ENCODE measurements at places on chromosomes 13 and 19.

- DNase-seq, result no peak
Observed at GRCh38 chr13:22536851-22537250, 643.9 kb upstream of the SGCG start.

GRCh38 chr19:45591004-45591637 lies 6.5 kb upstream of the OPA3 start:
- DNase-seq, result no peak

- no peak for DNase-seq
Observed at GRCh38 chr13:73272831-73273230, 214.0 kb downstream of the KLF5 start.

- no peak for DNase-seq
Observed at GRCh38 chr13:51632591-51633362, 48.5 kb downstream of the WDFY2 start.

- no peak for DNase-seq
Observed at GRCh38 chr13:92262100-92262788, 863.8 kb downstream of the GPC5 start.

DNA sequence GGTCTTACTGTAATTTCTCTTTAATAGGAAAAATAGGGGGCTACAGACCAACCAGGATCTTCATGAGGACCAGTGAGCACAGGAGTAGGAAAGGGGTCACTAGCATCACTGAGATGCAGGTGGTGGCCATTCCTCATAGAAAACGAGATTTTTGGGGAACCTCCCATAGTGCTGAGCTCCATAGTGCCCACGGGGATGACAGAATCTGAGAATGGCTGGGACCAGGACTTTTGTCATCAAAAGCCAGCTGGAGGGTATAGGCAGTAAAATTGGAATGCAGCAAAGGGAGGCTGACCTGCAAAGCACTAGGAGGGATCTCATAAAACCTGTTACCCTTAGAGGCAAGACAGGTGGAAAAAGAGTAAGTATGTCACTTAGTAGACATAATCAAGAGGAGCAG lies 28.4 kb upstream of the CEACAM21 start:
- no peak for DNase-seq

DNA sequence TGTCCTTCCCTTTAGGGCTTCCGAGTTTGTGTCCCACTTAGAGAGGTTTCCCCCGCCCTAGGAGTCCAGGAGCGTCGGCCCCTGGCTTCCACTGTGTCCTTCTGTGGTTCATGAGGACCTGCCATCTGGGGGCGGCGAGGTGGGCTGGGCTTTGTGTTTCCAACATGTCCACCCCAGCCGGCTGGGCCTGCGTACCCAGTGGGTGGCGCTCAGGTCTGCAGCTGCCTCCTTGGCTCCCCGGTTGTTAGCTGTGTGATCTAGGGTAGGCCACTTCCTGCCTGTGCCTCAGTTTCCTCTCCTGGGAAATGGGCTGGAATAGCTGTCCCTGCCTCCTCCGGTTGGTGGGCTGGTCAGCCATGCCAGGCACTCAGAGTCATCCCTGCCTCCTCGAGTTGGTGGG lies 28.4 kb downstream of the KDM4B start:
- no peak for DNase-seq

DNA sequence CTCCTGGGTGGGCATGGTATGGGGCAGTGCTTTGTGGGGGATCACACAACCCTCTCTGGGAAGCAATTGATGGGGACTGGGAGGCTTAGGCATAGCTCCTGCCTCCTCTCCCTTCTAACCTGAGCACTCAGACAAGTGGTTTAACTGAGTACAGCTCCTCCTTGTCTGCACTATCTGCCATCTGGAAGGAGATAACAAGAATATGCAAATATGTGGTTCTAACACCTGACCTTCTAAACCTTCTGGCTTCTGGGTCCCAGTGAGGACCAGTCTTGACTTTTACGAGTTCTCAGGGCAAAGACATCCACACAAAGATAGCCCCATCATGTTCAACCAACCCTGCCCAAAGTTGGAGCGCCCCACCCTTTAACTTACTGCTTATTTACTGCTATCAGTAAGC lies 381.0 kb upstream of the TSHZ3 start:
- DNase-seq, result no peak

GRCh38 chr19:13881692-13882418 lies 4.9 kb downstream of the NANOS3 start:
- DNase-seq, result no peak

DNA sequence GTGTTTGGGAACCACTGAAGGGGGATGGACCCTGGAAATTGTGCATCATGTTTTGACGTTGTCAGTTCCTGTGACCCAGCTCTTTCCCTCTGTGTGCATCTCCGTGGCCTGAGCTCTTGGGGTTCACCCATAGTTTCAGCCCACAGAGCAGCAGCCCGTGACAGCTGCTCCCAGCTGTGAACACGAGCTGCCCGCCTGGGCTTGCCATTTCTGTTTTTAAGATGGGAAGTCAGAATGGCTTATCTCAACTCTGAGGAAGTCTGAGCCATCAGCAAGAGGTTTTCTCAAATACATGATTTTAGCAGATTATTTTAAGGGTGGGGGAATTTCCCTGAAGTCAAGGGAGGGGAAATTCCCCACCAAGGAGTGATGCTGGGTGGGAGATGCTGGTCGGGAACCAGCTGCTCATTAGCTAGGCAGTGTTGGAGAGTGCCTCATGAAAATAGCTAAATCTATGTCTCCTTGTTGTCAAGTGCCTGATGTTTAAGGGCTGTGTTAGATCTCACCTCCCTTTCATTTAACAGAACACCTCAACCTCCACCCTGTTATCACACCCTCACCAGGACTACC lies 34.8 kb upstream of the C1QTNF9 start:
- DNase-seq, result no peak

DNA sequence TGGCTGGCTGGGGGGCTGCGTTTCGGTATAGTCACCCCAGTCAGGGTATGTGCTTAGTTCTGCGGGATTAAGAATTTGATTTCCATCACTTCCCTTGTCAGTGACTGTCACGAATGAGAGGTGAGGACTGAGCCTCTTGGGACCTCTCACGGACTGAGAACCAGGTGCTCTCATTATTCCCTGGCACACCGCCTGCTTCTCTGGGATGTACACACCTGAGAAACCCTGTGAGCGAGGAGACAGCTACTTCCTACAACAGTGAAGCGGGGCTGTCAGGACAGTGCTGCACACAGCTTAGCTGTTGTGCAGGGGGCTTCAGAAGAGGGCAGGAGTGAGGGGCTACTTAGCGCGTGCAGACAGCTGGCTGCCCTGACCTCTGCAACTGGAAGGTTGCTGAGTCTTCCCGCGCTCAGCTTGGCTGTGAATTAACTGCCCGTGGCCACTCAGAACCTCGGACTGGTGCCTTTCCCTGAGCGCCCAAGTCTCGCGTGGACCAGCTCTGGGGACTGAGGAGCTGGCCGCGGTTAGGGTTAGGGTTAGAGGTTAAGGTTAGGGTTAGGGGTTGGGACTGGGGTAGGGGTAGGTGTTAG lies 65.3 kb upstream of the MCF2L start:
- DNase-seq, result no peak

- DNase-seq, result no peak
Observed at GRCh38 chr13:81745391-81745790, 1404.5 kb upstream of the SPRY2 start.

- DNase-seq, result no peak
Observed at GRCh38 chr19:38661996-38662395, 14.5 kb downstream of the ACTN4 start.

DNA sequence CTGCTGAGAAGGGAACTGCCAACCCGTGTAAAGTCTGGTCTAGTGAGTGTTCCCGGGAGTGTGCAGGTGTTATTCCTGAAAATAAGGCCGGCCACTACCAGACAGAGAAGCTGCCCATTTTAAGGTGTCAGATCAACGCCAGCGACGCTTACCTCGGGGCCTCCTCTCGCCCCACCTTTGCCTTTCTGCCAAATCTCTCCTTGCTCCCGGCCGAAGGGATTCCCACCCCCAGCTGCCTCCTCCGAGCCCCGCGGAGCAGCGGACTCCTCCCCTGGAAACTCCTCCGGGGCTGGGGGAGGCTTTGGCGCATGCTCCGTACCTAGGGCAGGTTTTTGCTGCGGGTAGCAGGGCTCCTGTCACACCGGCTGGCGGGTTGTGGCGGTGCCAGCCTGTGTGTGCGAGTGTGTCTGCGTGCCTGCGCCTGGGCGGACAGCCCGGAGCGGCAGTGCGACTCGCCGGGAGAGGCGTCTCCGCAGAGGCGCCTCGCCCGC lies at the start of gene HS6ST3:
HS6ST3 (plus strand) TSS at position 359 of the 491 bp plus-strand sequence.
- no peak for DNase-seq

- DNase-seq, result no peak
Observed at GRCh38 chr13:109436841-109437240, 349.5 kb downstream of the IRS2 start.

- no peak for DNase-seq
Observed at GRCh38 chr19:48393559-48394330, at the start of gene GRIN2D. Gene GRIN2D (plus strand): TSS chr19:48393668. CDS start chr19:48398393, 4,725 bp downstream.

DNA sequence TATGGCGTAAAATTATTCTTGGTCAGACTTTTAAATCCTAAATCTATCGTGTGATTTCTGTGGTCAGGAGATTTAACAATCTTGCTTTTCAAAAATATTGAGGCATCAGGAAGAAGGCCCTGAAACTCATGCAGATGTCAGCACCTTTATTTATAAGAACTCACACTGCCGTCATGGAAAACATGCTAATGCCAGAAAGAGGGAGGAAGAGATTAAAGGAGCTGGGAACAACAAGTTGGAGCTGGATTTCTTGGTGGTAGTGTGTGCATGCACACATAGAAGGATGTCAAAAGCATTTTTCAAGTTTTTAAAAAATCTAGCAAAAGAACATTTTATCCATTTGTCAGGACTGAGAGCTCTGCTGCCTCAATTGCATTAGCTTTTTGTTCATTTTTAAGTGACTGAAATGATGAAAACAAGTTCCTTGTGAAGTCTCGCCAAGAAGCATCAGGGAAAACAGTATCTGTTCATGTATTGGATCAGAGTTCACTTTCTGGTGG lies 342.5 kb downstream of the SPRY2 start:
- no peak for DNase-seq

GRCh38 chr19:11306337-11306736 lies 10.4 kb downstream of the TSPAN16 start:
- DNase-seq, result no peak

DNA sequence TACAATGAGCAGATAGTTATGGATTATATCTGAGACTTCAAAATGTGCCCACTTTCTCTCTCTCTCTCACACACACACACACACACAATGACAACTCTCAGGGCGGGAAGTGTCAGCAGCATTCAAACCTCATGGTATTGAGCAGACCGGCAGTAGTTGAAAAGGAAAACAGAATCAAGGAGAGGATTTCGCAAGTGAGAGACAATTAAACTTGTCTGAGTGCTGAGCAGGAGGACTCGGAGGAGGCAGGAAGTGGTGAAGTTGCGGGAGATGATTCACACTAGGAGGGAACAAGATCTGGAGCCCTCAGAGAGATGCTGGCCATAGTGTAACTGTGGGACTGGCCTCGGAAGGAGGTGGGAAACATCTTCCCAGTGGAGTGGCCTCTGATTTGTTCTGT lies 353.1 kb downstream of the EFNB2 start:
- DNase-seq, result no peak

GRCh38 chr13:20148501-20149183 lies 12.2 kb downstream of the GJA3 start:
- no peak for DNase-seq

- no peak for DNase-seq
Observed at GRCh38 chr19:45995715-45996385, 583 bp downstream of the CCDC61 start.

DNA sequence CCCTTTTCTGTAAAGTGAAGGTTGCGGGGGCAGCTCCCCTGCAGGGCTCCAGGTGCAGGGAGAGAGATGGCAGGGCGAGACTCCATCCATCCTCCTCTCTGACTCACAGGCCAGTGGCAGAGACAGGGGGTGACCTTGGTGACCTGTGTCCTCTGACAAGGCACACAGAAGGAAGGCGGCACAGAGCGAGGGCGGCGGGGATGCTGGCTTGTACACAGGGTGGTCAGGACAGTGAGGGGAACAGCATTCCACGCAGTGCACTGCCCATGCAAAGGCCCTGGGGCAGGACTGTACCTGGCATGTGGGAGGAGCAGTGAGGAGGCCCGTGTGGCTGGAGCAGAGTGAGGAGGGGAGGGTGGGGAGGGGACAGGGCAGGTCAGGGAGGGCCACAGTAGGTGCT lies 7.7 kb downstream of the NDUFA11 start:
- DNase-seq, result no peak

DNA sequence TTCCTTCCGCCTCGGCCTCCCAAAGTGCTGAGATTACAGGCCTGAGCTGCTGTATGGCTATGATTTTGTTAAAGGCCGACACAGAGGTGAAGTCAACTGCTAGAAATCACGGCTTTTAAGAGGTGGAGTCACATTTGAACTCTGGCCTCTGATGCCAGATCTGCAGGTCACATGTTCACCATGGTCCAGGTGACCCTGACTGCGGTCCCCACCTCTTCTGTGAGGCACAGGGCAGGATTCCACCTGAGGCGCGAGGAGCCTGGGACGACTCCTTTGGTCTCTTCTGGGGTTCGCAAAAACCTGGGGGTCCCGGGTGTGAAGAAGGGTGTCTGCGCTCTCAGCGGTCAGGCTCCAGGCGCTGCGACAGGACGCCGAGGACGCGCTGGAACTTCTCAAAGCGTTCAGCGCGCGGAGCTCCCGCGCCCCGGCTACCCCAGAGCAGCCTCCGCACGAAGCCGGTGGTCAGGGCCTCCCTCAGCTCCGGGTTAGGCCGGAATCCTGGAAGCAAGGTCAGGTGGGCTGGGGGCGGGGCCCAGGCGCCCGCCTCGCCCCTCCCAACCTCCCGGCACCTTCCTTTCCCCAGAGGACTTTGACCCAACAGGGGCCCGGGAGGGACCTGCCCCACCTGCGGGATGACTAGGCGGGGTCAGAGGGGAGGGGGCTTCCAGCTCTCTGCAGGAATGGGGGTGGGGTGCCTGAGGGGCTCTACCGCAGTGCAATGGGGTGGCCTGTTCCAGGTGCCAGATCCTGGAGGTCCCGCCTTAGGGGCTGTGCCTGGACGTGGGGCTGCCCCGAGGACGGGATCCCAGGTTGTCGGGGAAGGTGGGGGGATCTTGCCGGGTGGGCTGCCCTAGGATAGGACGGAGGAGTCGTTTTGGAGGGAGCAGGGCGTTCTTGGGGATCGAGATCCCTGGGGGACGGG lies 13.0 kb downstream of the TRIP10 start:
- no peak for DNase-seq

DNA sequence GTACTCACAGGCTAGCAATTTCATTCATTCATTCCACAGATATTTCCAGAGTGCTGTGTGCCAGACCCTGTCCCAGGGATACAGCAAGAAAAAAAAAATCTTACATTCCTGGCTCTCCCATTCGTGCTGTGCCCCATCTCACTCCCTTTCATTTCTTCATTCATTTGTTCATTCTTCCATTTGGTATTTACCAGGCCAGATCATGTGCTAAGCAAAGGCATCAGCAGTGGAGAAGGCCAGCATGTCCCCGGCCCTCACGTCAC lies 2.3 kb downstream of the MAP3K10 start:
- DNase-seq, result no peak

DNA sequence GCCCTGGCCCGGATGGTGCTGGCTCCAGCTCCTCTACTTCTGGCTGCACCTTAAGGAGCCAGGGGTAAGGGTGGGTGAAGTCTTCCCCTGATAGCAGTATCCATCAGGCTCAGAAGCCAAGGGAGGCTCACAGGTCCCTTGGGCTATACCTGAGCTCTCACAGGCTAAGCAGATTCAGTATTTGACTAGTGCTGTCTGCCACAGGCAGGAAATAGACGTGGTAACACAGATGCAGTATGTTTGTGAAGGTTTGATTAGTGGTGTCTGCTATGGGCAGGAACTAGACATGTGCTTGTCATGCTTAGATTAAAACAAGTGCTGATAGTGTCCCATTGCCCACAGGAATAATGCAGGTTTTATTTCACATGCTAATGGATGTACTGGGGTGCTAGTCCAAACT lies 4.0 kb downstream of the SYT5 start:
- no peak for DNase-seq

- no peak for DNase-seq
Observed at GRCh38 chr13:32663660-32664059, 77.4 kb downstream of the PDS5B start.

- DNase-seq, result no peak
Observed at GRCh38 chr13:108437496-108437895, 168.0 kb downstream of the TNFSF13B start.

Measured in urinary bladder (tissue), 4 donors.